ENCODE measurements at places on chromosomes 3 and 15.

DNA sequence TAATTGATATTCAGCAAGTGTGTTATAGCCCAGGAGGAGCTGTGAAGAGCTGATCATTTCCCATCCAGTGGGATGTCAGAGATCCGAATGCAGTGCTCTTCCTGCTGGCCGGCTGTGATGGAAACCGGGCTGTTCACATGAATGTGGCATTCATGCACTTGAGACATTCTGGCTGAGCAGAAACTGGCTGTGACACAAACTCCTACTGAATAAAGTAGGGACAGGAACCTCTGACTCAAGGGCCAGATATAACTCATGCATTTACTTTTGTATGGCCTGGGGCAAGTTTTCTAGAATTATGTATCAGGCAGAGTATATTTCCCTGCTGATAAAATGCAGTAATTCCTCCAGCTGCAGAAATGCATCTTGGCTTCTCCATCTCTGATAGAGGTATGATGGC is 83.4 kb upstream of the FAM3D start:
- no peak for DNase-seq

- no peak for DNase-seq
These were observed 155.5 kb upstream of the TNIK start for GRCh38 chr3:171615686-171616085.

DNA sequence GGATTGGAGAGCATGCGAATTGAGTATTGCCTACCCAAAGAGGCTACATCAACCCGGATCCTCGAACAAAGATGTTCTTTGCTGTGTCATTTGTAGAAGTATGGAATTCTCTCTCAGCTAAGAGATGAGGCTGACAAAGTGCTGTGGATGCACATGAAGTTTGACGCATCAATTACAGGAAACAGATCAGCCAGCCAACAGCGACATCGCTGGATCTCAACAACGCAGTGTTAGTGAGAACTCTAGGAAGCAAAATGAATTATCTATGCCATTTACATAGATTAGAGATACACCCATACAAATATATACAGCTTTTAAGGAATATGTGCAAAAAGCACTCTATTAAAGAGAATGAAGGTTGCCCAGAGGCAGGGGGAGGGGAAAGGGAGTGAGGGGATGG is 160.6 kb upstream of the RGMA start:
- DNase-seq: no peak

GRCh38 chr15:44261007-44261706 is 27.4 kb upstream of the GOLM2 start:
- no peak for DNase-seq

DNA sequence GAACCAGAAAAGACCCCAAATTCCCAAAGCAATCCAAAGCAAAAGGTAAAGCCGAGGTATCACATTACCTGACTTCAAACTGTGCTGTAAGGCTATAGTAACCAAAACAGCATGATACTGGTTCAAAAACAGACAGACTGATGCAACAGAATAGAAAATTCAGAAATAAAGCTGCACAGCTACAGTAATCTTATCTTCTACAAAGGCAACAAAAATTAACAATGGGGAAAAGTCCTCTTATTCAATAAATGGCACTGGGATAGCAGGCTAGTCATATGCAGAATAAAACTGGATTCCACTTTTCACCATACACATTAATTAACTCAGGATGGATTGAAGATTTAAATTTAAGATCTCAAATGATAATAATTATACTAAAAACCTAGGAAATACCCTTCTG is 392.6 kb upstream of the CBLB start:
- DNase-seq: no peak

GRCh38 chr3:41352510-41352909 is 153.2 kb downstream of the CTNNB1 start:
- no peak for DNase-seq

- DNase-seq: no peak
These were observed 66.0 kb downstream of the ASB7 start for GRCh38 chr15:100668348-100668745.

DNA sequence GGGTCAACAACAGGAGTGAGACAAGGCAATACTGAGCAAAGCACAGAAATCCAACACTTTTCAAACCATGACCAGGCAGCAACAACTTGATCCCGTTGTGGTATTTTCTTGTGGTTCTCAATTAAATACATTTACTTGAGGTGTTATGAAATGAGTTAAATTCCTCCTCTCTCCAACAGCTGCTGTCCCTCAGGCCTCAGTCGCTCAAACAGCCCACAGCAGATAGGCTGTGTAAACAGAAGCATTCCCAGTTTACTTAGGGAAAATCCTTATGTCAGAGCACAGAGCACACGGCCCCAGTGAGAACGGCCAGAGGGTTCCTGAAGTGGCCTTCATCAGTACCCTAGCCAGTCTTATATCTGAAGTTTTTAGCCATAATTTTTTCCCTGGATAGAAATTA is 359.9 kb downstream of the AGBL1 start:
- DNase-seq: no peak

DNA sequence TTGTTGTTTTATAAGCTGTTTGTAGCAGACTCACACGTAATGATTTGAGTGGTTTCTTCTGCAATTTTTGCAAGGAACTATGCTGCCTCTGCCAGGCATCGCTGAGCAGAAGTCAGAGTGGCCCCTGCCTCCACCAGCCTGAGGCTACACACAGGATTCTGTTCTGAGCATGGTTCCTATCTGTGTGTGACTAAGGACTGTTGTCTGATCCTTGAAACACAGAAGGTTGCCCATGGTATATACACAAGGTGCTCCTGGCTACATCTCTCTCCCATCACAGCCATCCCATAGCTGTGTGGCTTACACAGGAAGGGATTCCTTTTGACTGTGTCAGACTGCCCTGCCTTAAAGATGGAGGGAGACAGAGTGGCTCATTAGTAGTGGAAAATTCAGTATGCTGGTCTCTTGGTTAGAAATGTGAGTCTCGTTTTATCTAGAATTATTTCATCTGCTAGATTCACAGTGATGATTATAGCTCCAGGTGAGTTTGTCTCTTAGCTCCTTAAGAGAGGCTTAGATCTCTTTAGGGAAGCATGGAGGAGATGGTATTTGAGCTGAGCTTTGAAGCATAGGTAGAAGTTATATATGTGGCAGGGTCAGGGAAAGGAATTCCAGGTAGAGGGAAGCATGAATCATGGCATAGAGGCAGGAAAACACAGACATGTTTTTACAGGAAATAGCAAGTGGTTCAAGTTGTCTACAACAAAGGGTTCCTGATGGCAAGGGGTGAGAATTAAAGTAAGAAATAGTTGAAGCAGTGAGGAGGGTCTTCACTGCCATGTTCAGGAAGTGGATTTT is 37.5 kb downstream of the SNAPC5 start:
- no peak for DNase-seq

GRCh38 chr3:188262913-188263683 is 109.1 kb downstream of the LPP start:
- peak; percentile 11 for DNase-seq

DNA sequence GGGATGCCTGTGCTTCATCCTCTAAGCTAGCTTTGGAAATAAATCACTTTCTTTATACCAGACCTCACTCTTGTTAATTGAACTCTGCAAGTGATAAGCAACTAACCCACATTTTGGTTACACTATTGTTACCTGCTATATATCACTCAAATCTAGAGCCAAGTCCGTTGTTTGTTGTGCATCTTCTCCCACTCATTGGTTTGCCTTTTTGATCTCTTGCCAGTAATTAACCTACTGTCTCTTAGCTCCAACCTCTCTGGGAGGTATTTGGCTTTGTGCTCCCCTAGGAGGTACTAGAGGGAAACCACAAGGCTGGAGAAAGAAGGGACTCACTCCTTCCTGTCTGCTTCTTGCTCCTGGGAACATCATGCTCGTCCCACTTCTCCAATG is 12.8 kb upstream of the CRBN start:
- no peak for DNase-seq

GRCh38 chr3:171748064-171748924 is 62.0 kb downstream of the PLD1 start:
- no peak for DNase-seq

DNA sequence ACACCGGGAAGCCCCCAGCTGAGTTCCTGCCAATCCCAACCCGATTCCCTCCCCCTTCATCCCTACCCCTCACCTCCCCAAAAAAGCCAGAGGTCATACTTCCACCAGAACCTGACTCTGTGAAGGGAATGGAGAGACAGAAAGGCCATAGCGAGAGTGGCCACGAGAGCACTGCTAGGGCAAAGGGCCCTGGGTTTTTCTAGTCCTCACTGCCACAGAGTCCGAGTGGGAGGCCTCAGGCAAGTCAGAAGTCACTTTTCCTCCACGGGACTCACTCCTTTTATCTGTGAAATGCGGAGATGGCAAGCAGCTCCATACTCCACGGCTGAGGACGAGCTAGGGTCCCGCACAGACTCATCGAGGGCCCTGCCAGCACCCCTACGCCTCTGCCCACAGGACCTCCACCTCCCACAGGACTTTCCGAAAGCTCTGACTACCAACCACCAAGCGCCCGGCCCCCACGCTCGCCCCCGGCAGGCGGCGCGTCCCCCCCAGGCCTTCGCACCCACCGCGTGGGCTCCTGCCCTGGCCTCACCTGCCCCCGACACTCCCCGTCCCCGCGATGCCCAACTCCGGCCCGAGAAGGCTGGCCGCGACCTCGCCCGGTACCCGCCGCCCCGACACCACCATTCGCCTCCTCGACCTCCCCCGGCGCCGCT is 792 bp downstream of the ATP13A3 start:
- DNase-seq: no peak

DNA sequence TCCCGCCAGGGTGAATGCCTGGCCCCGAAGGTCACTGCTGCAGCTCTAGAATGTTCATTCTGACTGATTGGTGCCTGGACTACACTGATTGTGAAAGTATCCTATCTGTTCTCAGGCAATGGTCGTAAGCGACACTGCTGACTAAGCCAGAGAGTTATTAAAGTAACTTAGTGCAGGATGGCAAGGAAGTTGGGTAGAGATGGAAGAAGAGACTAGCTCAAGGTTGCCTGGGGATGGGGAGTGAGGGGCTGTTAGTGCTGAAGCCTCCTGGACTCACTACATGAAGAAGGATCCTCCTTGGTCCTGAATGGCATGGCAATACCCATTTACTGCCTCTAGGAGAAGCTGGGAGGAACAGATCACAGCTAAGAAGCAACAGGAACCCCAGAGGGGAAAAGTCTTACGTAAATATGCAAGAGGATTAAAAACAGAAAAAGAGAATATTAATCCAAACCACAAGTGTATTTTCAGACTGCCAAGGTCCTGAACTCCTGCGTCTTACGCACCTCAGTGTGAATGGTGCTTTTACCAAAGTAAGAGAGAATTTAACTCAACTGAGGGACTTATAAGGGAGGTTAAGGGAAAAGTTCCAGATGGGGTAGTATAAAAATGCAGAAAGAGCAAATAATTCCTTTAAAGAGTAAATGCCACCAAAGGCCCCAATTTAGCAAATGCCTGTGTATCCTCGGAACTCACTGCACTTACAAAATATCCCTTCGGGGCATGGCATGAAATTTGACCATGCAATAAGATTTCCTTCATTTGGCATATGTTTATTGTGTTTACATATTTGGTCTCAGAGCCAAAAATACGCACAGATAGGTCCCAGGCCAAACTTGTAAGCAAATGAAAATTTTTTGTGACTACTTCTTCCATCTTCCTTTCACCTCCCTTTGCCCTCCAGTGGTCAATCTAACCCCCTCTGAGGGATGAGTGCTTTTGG is 64.0 kb upstream of the DGKG start:
- DNase-seq: no peak

DNA sequence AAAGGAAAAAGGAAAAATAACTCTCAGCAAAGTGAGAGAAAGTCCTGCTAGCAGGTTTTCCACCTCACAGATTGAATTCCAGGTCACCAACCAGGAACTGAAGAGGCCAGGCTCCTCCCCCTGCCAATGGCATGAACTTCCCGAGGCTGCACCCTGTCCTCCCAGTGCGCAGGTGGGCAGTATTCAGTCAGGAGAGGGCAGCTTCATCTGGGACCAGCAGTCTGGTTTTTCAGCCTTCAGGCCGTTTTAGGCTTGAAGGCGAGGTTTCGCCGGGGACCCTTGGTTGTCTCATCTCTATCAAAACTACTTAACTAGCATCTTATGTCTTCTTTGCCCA is 41.2 kb downstream of the TRAT1 start:
- no peak for DNase-seq

GRCh38 chr15:63384906-63385305 is 3.3 kb upstream of the CA12 start:
- DNase-seq: no peak

- DNase-seq: no peak
These were observed 123.7 kb upstream of the CHRM5 start for GRCh38 chr15:33844597-33844996.
